Glomerular endothelial cell (primary cell): ENCODE measurements at places on chromosomes 4 and X. TPM values are rescaled to one million over a fixed set of nuclear protein-coding genes. Genes with fewer than 3 reads are reported as not detected.

The TMEM47 gene
- 25.0 and 25.2 TPM in 2 replicates for total RNA-seq

The NWD2 gene
- total RNA-seq = not detected in 2 replicates

The SSX4 gene
- total RNA-seq = not detected in 2 replicates

The GABRE gene
- total RNA-seq = 3.0 and 20.7 TPM in 2 replicates

The STS gene
- 8.9 and 11.9 TPM in 2 replicates for total RNA-seq

The GTPBP6 gene
- total RNA-seq = 35.7 and 48.5 TPM in 2 replicates

The ETDB gene
- total RNA-seq = not detected in 2 replicates

The ADAMTS3 gene
- total RNA-seq = 3.4 and 4.0 TPM in 2 replicates

The NXF3 gene
- not detected in 2 replicates for total RNA-seq

The NHSL2 gene
- 35.8 and 36.9 TPM in 2 replicates for total RNA-seq

The UGT2B11 gene
- not detected in 2 replicates for total RNA-seq

The TCEANC gene
- 1.3 and 3.3 TPM in 2 replicates for total RNA-seq
